Cerebellum (tissue), 4 donors: ENCODE measurements at places on chromosomes 2 and 18.

GRCh38 chr2:74759986-74760385 lies 73.9 kb upstream of the HK2 start:
- DNase-seq = no peak

DNA sequence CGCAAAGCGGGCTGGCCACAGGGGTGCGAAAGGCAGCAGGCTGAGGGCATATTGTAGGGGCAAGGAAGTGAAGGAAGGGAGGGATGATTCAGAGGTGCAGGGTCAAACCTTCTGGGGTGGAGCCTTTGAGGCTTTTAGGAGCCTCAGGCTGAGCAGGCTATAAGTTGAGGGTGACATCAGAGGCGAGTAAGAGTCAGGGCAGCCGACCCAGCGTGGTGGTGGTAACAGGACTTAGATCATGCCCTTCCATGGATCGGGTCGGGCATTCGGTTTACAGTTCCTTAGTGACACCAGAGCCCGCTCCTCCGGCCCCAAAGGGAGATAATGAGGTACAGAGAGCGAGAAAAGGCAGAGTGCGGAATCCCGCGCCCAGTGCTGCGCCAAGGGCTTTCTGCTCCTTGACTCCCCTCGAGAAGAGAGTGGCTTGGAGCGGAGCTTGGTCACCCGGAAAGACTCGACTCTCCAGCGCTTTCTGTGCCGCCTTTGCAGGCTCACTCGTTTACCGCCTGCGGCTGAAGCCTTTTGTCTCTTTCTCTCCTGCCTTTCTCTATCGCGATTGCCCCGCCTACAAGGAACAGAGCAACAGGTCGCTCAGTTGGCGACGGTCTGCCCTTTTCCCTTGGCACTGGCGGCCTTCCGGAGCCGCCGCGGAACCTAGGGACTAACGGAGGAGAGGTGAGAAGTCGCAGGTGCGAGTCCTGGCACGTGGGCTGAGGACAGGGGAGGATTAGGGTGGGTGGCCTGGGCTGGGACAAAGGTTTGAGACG lies 720 bp downstream of the LBX2 start:
- DNase-seq = no peak

GRCh38 chr2:159895258-159896065 lies 97.5 kb upstream of the CD302 start:
- DNase-seq = no peak

GRCh38 chr2:134120406-134120732 lies 133.5 kb upstream of the MGAT5 start:
- no peak for DNase-seq

- no peak for DNase-seq
Measured at GRCh38 chr2:196174404-196174803, 3.0 kb upstream of the STK17B start.

DNA sequence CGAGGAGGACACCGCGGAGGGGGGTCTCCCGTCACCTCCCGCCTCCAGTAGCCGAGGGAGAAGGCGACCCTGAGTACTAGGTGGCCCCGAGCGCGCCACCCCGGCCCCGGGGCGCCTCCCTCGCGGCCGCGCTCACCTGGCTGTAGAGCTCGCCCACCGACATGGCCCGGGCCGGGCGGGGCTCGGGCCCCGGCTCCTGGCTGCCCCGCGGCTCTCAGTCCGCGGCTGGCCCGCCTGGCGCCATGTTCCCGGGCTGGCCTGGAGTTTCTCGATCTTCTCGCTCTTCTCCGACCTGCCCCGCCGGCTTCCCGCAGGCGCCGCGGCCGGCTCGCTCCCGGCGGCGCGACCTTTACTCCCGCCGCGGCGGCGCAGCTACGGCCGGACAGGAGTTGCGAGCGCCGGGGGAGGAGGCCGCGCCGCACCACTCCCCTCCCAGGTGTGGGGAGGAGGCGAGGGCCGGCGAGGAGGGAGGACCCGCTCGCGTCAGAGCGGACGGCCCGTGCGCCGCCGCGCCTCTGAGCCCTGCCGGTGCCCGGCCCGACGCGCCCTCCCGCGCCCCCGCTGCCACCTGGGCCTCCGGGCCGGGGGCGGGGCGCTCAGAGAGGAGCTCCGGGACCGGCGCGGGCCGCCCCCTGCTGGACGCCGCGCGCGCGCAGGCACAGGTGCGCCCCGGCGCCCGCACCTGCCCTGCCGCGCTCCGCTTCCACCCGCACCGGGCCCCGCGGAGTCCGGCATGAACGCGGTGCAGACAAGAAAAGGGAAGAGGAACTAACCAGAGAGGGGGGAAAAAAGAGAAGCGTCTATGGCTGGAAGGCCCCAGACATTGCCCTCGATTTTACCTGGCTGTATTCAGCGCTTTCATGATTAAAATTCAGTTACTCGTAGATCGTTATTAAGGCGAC lies at the start of gene MYO5B:
Gene MYO5B, minus strand, starts transcription at position 517 of the 902 bp plus-strand sequence. Its CDS starts 354 bp downstream, at position 163.
- DNase-seq = peak; percentile 52

DNA sequence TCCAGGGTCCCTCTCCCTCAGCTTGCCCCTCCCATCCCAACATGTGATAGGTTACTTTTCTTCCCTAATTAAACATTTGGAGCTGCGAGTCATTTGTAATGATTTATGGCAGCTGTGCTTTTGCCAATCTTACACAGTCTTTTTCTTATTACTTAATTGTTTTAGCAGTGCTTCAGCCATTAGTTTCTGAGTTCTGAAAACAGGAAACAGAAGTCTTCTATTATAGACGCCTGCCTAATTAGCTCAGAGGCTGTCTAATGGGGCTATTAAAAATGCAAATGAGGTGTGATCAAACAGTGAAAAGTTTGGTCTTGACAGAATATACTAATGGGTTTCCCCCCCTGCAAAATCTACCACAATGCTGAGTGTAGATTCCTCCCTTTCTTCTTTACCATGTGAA lies 388.3 kb upstream of the CELF4 start:
- no peak for DNase-seq

DNA sequence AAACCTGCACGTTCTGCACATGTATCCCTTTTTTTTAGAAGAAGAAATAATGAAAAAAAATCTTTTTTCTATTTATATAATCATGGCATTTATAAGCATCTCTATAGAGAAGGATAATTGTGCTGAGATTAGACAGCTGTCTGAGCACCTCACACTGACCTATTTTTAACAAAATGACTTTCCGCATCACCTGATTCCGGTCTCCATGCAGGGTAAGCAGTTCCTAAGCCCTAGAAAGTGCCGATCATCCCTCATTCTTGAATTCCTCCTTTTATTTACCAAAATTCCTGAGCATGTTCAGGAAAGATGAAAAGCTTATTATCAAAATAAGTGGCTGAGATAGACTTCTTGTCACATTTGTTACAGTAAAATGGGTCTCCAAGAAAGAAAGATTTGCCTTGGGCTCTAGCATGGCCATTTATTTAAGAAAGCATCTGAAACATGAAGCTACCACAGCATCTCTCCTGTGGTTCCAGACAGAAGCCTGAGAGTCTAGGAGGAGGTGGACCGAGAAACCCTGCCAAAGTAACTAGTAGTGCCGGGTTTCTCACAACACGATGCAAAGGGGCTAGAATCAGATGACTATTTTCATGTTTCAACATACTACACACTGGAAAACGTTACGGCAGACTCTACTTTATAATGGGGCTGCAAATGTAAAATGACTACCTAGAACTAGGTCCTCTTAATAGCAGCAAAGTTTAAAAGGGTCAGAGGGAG lies 670 bp downstream of the GKN1 start:
- no peak for DNase-seq
